Psoas muscle (tissue), 8 donors: ENCODE measurements at places on chromosomes 7 and 10.

GRCh38 chr7:135768064-135768463, 19.5 kb upstream of the FAM180A start:
- H3K27ac ChIP-seq = no peak overlapping the region
- no peak for DNase-seq
- no peak overlapping the region for H3K4me3 ChIP-seq

- no peak for DNase-seq
- no peak overlapping the region for H3K4me3 ChIP-seq
- no peaks in the 10 kb centered on the region for H3K27me3 ChIP-seq
Measured at GRCh38 chr7:135684699-135685098, 22.4 kb downstream of the STMP1 start.

- no peak for DNase-seq
- no peaks in the 10 kb centered on the region for H3K4me1 ChIP-seq
- H3K27me3 ChIP-seq = no peaks in the 10 kb centered on the region
- no peak overlapping the region for H3K27ac ChIP-seq
- H3K4me3 ChIP-seq = no peak overlapping the region
Measured at GRCh38 chr7:144653449-144653848, 182.4 kb downstream of the TPK1 start.

DNA sequence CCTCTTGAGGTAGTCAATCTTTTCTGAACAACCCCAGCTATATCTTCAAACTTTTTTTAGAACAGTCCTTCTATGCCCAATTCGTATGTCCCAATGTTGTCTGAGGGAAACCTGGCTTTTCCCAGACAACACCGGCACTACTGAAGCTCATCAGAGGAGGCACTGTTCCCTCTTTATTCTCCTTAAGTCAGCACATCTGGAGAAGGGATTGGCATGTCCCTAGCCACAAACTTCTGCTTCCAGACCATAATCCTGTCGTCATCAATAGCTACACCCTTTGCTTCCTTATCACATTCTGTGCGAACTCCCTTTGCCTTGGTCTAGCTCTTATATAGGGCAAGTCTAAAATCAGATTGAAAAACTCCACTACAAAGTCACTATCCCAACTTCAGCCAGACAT, 22.9 kb downstream of the PON3 start:
- H3K36me3 ChIP-seq = no peaks in the 10 kb centered on the region
- H3K27ac ChIP-seq = no peak overlapping the region
- DNase-seq = no peak
- H3K4me1 ChIP-seq = no peaks in the 10 kb centered on the region

DNA sequence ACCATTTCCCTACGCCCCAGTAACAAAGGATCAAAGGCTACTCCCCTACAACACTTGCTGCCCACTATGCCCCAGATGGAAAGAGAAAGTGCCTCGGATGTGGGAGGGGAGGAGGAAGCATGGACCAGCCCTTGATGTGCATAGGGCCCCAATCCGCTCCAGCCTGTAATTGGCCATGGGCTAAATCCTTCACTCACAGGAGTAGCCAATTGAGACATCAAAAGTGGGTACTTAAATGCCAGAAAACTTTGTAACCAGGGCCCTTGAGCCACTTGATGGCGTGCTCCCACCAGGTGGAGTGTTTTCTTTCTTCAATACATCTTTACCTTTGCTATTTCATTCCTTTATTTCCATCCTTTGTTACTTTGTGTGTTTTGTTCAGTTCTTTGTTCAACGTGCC, 500.5 kb upstream of the LRRN3 start:
- no peak overlapping the region for H3K27ac ChIP-seq
- no peak overlapping the region for H3K4me3 ChIP-seq
- H3K27me3 ChIP-seq = no peaks in the 10 kb centered on the region
- DNase-seq = no peak
- H3K36me3 ChIP-seq = no peaks in the 10 kb centered on the region

GRCh38 chr7:80635533-80635932, 2.9 kb upstream of the CD36 start:
- no peaks in the 10 kb centered on the region for H3K36me3 ChIP-seq
- H3K27me3 ChIP-seq = no peaks in the 10 kb centered on the region
- no peak overlapping the region for H3K4me3 ChIP-seq
- DNase-seq = no peak
- peaks cover 56% of the 10 kb centered on the region for H3K4me1 ChIP-seq

DNA sequence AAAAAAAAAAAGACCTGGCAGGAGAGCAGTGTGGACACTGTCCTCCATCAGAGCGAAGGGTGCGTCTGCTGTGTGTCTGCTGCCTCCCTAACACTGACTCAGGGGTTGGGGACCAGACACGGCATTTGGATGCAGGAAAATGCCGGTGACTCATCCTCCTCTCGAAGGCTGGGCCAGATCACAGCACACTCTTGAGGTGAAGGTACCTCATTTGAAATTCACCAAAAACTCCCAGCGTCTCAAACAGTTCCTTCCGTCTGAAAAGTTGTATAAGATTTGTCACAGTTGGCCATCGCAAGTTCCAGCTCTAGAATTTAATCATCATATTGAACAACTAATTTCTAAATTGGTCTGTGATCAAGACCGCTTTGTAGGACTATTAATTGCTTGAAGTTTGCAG, 118.1 kb upstream of the LYZL2 start:
- H3K27ac ChIP-seq = no peak overlapping the region
- no peak for DNase-seq
- H3K4me1 ChIP-seq = no peaks in the 10 kb centered on the region
- no peaks in the 10 kb centered on the region for H3K27me3 ChIP-seq
- H3K36me3 ChIP-seq = no peaks in the 10 kb centered on the region

DNA sequence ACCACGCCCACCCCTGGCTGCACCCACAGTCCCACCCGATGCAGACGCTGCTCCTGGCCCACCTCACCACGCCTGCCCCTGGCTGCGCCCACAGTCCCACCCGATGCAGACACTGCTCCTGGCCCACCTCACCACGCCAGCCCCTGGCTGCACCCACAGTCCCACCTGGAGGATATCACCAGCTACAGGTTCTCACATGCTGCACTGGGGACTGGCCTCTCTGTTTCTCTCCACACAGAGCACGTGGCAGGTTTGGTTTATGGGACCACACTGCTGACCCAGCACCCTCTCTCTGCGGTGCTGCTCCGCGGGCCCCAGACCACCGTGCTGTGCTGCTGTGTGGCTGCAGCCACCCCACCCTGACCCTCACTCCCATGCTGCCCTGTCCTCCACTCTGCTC, 120.9 kb downstream of the VIPR2 start:
- H3K27me3 ChIP-seq = no peaks in the 10 kb centered on the region
- H3K4me1 ChIP-seq = no peaks in the 10 kb centered on the region
- no peak overlapping the region for H3K27ac ChIP-seq
- no peaks in the 10 kb centered on the region for H3K36me3 ChIP-seq
- DNase-seq = no peak

GRCh38 chr10:58556516-58557165, 44.0 kb downstream of the BICC1 start:
- H3K4me3 ChIP-seq = no peak overlapping the region
- H3K27me3 ChIP-seq = no peaks in the 10 kb centered on the region
- DNase-seq = no peak
- no peaks in the 10 kb centered on the region for H3K4me1 ChIP-seq
- no peak overlapping the region for H3K27ac ChIP-seq

DNA sequence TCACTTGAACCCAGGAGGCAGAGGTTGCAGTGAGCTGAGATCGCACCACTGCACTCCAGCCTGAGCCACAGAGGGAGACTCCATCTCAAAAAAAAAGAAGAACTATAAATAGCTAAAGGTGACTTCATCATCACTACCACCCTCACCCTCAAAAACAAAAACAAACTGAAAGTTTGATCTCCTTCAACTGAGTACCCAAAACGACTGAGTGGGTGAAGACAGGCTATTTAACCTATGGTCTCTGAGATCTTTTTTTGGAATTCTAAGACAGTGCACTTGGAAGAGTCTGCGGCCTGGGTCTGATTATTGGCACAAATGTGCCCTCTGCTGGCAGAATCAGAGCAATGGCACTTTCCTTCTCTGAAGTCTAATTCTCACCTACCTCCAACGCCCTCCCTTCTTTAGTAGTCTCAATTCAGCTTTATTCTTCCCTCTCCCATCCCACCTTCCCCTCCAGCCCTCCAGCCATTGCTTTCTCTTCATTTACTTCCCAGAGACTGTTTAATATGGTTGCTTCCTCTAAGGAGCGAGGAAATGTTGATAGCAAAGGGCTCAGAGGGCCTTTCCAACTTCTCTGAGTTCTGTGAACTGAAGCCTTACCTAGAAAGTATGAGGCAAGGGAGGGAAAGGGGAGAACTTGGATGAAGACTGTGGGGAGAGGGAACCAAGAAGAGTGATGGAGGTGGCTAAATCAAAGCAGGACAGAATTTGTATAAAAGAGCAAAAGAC, 2.9 kb upstream of the MYOZ1 start:
- H3K27ac ChIP-seq = peak overlapping the region; percentile 98
- H3K27me3 ChIP-seq = no peaks in the 10 kb centered on the region
- peaks cover 6% of the 10 kb centered on the region for H3K36me3 ChIP-seq
- H3K4me3 ChIP-seq = no peak overlapping the region
